ENCODE measurements at places on chromosomes 2 and 18.
A peak's percentile ranks its signal among the peaks of the same experiment; 100 is the strongest.

DNA sequence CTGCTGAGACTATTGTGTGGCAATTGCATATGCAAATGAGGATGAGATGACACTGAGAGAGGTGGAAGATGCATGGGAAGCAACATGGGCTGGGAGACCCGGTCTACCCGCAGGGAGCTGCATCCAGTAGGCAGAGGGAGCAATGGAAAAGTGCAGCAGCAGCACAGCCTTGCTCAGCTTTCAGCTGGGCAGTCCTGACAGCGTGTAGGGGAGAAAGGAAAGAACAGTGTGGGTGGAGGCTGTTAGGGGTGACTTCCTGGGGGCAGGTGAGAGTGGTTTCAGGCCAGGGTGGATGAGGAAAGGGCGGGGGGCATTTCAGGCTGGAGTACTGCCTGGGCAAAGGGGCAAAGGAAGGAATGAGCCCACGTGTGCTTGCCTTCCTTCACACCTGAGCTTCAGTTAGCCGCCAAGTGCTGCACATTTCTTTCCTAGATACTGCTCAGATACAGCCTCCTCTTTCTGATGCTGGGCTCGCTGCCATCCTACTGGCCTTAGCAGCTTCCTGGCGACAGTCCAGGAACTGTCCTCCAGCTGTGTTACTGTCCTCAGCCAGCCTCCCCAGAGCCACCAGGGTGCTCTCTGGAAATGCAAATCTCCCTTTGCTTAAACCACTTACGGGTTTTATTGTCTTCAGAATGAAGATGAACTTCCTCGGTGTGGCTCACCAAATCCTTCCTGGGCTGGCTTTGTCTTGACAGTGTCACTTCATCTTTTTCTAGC, 276.3 kb downstream of the TSN start:
- no peak for DNase-seq

GRCh38 chr2:216214768-216215167, 105.6 kb downstream of the XRCC5 start:
- no peak for DNase-seq

- no peak for DNase-seq
Observed at GRCh38 chr2:231691251-231691772, 17.0 kb upstream of the PTMA start.

- peak; percentile 9 for DNase-seq
Observed at GRCh38 chr2:88283886-88284592, 113.9 kb downstream of the THNSL2 start.

DNA sequence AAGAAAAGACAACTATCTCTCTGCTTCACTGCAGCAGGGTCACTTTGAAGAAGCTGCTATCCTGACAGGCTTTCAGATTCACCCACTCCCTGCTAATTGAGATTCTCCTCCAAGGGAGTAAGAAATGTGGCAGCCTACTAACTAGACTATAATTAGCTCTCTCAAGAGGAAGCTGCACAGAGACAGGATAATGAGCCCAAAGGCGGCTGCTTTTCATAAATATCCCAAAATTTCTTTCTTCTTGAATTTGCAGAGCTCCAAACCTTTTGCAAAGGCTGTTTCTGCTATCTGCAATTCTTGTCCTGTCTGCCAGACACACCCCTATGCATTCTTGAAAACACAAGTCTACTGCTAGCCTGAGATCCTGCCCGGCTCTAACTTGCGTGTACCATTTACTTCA, 54.0 kb upstream of the RNU4ATAC start:
- DNase-seq = no peak

DNA sequence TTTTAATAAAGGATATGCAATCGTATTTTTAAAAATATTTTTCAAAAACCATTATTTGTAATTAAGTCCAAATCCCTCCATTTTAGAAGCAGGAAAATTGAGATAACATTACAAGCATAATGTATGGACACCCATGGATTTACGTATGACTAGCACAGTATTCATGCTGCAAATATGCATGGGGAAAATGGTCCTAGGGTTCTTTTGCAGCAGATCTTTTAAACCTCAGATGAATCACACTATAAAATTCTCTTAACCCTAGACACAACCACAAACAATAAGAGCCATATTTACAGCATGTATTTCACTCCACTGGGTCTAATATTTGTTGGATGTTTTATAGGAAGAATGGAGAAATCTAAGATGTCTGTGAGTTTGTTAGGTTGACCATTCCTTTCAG, 453.4 kb downstream of the TGIF1 start:
- DNase-seq = no peak

- no peak for DNase-seq
Observed at GRCh38 chr18:13004396-13004795, 13.2 kb downstream of the CEP192 start.

- DNase-seq = peak; percentile 49
Observed at GRCh38 chr2:112811841-112812306, 24.7 kb downstream of the IL1B start.

GRCh38 chr2:128172191-128172590, 81.2 kb downstream of the UGGT1 start:
- DNase-seq = no peak

GRCh38 chr2:195270466-195271039, 386.5 kb upstream of the SLC39A10 start:
- no peak for DNase-seq
